ENCODE measurements at places on chromosomes 13 and 19. TPM values are rescaled to one million over a fixed set of nuclear protein-coding genes. Genes with fewer than 3 reads are reported as not detected.

DNA sequence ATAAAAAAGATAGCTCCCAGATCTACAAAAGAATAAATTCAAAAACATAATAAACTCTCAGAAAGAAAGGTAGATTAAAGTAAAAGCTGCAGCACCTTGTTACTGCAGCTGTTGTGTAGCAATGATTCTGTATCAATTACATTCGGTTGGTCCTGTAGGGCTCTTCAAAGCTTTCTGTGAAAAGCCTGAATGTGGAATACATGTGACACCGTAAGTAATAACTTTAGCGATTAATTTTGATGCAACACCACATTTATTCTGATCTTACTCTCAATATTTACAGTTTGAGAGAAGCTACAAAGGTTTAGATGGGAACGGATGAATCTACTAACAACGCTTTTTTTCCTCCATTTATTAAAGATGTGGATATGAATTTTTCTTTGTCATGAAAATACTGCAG lies 279.2 kb downstream of the DACH1 start:
- DNase-seq: no peak

GRCh38 chr19:51891193-51891747 lies 3.5 kb upstream of the ZNF577 start:
- DNase-seq: no peak

CYP2F1 gene
- total RNA-seq: not detected

DNA sequence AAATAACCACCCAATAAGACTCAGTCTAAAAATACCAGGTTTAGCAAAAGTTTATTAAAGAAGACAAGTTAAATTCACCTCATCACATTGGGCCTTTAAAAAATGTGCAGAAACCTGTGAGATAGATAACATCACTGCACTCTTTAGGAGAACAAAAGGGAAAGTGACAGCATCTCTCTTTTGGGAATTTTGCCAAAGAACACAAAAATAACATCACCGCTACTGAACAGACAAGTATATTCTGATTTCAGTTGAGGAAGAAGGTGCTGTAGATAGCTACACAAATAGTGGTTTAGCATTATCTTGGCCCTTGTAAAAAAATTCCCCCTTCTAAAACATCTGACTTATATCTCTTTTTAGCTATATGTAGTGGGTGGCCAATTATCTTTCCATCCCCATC lies 244.7 kb downstream of the VWA8 start:
- no peak for DNase-seq

KLK1 gene
- 0.71 TPM for total RNA-seq

DNA sequence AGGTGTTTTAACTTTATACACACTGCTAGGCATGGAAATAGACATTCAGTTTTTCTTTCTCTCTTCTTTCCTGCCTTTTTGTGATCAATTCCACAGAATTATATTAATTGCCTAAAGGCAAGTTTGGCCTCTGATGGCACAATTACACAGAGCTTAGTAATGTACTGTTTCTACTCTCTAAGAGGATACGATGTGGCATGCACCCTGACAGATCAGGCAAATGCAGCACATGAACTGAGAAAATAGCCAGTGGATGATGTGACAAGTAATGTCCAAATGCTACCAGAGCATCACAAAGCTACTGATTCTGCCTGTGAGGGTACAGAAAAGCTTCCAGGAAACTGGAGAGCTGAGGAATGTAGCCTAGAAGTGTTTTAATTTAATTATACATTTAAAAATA lies 233.8 kb upstream of the PRR20A start:
- no peak for DNase-seq

LIN7B gene
- 23.4 TPM for total RNA-seq

LILRB3 gene
- 0.99 TPM for total RNA-seq

DNA sequence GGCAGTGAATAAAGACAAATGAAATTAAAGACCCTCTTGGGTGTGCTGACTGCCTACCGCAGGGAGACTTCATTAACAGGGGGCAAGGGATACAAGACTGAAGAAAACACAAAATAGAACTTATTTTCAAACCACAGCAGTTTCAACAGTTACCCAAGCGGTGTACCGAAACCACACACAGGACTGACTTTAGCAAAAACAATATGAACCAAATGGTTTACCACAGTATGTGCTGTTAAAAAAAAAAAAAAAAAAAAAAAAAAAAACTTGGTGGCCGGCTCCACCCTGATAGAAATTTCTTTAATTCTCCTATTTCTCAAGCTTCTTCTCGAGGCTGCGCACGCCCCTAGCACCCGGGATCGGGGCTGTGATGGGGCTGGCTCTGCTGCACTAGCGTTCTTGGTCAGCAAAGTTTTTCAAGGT lies 42.6 kb downstream of the KLF2 start:
- DNase-seq: no peak

PODNL1 gene
- total RNA-seq: 3.2 TPM

PSG6 gene
- not detected for total RNA-seq

DNA sequence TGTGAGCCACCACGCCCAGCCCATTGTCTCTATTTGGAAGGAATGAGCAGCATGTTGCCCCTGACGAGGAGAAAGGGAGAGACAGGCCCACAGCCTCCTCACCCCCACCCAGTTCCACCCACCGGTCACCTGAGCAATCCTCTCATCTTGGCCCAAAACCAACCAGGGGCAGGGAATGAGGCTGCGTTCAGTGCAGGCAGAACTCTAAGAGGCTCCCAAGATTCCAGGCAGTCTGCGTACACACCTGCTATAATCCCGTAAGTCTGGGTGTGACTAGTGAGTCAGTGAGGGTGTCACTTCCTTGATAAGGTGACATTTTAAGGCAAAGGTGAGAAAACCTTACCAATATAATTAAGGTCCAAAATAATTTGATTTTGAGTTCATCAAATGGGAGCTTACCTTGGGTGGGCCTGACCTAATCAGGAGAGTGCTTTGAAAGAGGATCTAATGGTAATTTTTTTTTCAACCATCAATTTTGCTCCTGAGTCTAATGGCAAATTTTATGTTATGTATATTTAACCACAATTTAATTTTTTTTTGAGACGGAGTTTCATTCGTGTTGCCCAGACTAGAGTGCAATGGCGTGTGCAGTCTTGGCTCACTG lies 26.9 kb upstream of the KLF2 start:
- no peak for DNase-seq

Data from heart right ventricle (tissue), 16 donors.